Upper lobe of right lung (tissue), 1 donor: ENCODE measurements at places on chromosomes 16 and 17. TPM values are rescaled to one million over a fixed set of nuclear protein-coding genes. Genes with fewer than 3 reads are reported as not detected.

Gene SRCIN1
- 2.1 TPM for total RNA-seq

DNA sequence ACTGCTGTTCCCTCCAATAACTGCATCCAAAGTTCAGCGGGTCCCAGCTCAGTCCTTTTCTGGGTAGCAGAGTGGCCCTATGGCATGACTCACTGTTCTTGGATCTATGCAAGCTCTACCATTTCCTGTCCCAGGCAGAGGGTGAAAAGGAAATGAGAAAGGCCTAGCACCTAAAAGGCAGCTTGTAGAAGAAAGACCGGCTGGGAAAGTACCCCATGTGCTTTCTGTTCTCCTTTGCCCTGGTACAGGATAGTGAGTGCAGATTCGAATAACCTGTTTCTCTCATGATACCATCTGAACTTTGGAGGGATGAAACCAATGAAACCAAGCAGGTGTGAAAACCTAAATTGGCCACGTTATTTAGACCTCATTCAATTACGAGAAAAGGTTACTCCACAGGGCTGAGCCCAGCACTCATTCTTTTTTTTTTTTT is 12.7 kb upstream of the HASPIN start:
- peaks cover 3% of the 10 kb centered on the region for H3K4me1 ChIP-seq
- no peak overlapping the region for H3K27ac ChIP-seq
- H3K36me3 ChIP-seq: peaks cover 32% of the 10 kb centered on the region
- H3K4me3 ChIP-seq: no peak overlapping the region
- DNase-seq: no peak
- no peaks in the 10 kb centered on the region for H3K27me3 ChIP-seq

GRCh38 chr16:88761830-88762229 is 23.2 kb downstream of the PIEZO1 start:
- H3K36me3 ChIP-seq: no peaks in the 10 kb centered on the region
- no peaks in the 10 kb centered on the region for H3K27me3 ChIP-seq
- DNase-seq: no peak

- H3K36me3 ChIP-seq: no peaks in the 10 kb centered on the region
- no peak for DNase-seq
- peaks cover 15% of the 10 kb centered on the region for H3K4me1 ChIP-seq
These were observed 24.3 kb downstream of the GOSR2 start for GRCh38 chr17:46947216-46947615.

- no peak overlapping the region for H3K27ac ChIP-seq
- no peaks in the 10 kb centered on the region for H3K27me3 ChIP-seq
- DNase-seq: no peak
- H3K4me1 ChIP-seq: no peaks in the 10 kb centered on the region
- H3K4me3 ChIP-seq: no peak overlapping the region
These were observed 250.1 kb upstream of the PSMD7 start for GRCh38 chr16:74046524-74046923.

DNA sequence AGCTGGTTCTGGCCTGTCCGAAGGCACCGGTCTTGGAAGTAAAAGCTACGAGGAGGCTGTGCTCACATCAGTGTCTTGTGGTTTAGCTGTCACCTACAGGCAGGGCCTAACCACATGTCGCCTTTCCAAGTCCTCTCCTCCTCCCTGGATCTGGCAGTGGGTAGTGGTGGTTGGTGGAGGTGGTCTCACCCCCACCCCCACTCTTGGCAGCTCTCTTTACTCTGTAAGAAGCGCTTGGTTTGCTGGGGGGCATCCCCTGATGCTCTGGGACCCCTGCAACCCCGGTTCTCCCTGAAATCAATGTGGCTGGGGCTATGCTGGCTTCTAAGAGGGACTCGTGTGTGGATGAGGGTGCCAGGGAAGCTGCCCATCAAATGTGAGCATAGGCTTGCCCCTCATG is 68.3 kb downstream of the WIPI1 start:
- no peak overlapping the region for H3K4me3 ChIP-seq
- DNase-seq: no peak
- H3K4me1 ChIP-seq: peaks cover 11% of the 10 kb centered on the region
- H3K27ac ChIP-seq: no peak overlapping the region
- H3K27me3 ChIP-seq: no peaks in the 10 kb centered on the region
- no peaks in the 10 kb centered on the region for H3K36me3 ChIP-seq

Gene PRKCB
- total RNA-seq: 25.2 TPM

GRCh38 chr16:85072947-85073346 is 39.3 kb downstream of the CIBAR2 start:
- peaks cover 55% of the 10 kb centered on the region for H3K36me3 ChIP-seq
- no peak for DNase-seq
- no peak overlapping the region for H3K4me3 ChIP-seq
- no peaks in the 10 kb centered on the region for H3K27me3 ChIP-seq

DNA sequence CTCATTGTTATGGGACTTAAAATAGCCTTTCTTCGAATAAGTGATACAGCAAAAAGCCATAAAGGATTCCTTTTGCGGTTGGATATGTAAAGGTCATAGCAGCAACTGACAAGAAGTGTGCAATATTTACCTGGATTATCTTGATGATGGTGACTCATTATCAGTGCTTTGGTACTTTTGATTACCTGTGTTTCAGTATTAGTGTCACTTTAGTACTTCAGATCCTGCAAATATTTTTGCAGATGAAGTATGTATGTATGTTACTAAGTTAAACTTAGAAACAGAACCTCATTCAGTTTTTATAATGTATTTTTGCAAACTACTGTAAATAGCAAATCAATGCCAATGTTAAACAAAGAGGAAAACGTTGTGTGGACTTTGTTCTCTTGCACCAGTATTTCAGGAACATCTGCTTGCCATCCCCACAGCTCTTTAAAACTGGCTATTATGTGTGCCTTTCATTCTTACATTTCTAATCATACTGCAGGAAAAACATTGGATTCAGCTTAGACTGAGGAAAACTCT is 10.5 kb downstream of the CNEP1R1 start:
- no peak overlapping the region for H3K4me3 ChIP-seq
- H3K4me1 ChIP-seq: peaks cover 21% of the 10 kb centered on the region
- no peak for DNase-seq
- H3K27me3 ChIP-seq: no peaks in the 10 kb centered on the region
- H3K27ac ChIP-seq: no peak overlapping the region
